DMS 273 treated with DMSO at 0.1 percent for 48 hours (cell line): ENCODE measurements at places on chromosomes 16 and 17.
A peak's percentile ranks its signal among the peaks of the same experiment; 100 is the strongest.

DNA sequence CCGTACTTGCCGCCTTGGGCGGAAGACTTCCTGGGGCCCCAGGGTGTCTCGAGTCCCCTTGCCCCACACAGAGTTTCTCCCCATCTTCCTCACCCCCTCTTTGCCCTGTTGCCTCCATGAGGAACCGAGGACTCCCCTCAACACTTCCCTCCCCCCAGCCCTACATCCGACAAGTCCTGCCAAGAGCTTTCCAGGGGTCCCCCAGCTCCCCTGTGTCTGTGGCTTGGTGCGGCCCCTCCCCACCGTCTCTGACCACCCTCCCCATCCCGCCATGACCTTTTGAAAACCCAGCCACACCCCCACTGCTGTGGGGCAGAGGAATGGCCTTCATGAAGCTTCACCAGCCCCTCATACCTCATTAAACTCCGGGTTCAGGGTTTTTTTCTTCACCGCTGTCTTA lies 11.4 kb downstream of the SCGB1C2 start:
- no peak for DNase-seq

- no peak for DNase-seq
Observed at GRCh38 chr17:8143581-8144400, 8.4 kb downstream of the PER1 start.

GRCh38 chr17:73031472-73031871 lies 61.0 kb downstream of the SLC39A11 start:
- no peak for DNase-seq

DNA sequence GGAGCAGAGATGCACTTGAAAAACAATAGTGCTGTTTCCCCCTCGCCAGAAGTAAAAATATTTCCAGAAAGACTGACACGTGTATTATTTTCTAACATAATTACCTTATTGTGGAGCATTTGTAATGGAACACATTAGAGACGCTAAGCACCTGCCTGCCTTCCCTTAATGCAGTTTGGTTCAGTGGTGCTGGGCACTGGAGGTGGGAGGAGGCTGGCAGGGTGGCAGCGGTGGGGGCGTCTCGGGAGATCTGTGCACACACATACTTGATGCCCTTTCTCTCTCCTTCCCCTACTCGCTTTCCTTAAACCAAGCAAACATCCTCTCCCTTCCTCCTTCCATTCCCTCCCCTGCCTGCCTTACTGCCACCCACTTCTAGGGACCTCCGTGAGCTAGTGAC lies 156.6 kb upstream of the SDK2 start:
- no peak for DNase-seq

GRCh38 chr17:73072219-73072962 lies 20.1 kb downstream of the SLC39A11 start:
- no peak for DNase-seq

DNA sequence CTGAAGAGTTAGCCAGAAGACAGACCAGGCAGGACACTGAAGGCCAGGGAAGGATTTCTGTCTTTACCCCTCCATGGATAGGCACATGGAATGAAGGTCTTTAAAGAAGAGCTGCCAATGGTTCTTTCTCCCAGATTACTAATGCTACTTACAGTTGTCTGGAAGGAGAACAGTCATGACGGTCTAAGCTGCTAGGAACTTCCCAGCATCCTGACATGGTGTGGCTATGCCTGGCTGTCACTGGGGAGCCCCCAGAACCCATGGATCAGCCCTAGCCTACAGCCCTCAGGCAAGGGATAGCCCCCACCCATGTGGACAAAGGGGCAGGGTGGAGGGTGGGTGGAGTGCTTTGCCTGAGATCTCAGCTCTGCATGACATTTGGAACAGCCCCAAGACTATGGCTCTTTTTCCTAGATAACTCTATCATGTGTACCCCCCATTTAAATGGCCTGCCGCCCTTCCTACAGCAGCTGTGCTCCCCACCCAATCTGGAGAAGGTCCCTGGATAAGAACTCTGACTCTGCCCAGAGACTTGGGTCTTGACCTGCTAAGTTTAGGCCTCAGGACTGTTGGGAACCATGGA lies 9.2 kb upstream of the KAT7 start:
- no peak for DNase-seq

- DNase-seq, result peak; percentile 42
Observed at GRCh38 chr17:16442594-16443510, 27.5 kb downstream of the TRPV2 start.

DNA sequence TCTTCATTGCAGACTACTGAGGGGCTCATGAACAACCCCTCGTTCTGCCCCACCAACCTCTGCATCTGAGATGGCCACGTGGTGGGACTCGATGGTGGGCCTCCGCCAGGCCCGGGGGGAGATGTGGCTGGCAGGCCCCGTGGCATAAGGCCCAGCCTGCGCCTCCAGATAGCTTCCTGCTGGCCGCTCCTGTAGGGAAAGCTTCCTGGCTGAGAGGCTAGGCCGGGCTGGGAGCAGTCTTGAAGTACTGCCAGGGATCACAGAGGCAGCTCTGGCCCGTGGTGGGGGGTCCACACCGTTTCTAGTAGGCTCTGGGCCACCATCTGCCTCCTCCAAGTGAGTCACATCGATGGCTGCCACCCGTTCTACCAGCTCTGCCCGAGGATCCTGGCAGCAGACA lies 7.6 kb downstream of the CAMKK1 start:
- peak; percentile 36 for DNase-seq

- DNase-seq, result no peak
Observed at GRCh38 chr16:76214856-76215255, 62.3 kb upstream of the CNTNAP4 start.

GRCh38 chr16:50124769-50125168 lies 28.3 kb upstream of the TENT4B start:
- DNase-seq, result no peak

GRCh38 chr17:72614871-72615626 lies 477.4 kb downstream of the SLC39A11 start:
- DNase-seq, result no peak

- no peak for DNase-seq
Observed at GRCh38 chr16:711548-712320, 3.2 kb upstream of the METRN start.

DNA sequence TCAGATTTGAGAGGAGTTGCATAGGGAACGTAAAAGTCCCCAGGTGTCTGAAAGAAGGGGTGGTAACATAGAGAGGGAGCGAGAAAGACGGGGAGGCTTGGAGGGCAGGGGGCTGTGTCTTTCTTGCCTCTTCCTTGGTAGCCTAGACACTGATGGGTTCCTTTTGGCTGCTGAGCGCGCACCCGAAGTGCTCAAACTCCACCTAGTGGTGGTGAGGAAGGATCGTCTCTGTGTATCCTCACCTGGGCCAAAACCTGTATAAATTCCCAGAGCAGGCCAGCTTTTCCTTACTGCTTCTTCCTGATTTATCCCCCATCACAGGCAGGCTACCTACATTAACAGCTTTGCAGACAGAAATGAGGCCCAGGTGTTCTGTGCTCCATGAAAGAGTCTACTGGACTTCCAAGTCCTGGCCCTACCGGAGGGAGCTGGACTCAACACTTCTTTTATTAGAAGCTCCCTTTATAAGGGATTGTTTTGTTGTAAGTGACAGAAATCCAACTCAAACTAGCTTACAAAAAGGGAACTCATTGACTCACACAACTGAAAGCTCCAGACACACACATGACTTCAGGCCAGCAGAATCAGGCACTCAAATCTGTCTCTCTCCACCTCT lies 5.5 kb upstream of the SLC25A35 start:
- DNase-seq, result no peak
